ENCODE measurements at places on chromosomes 12 and 14.

- DNase-seq = no peak
These were observed 20.8 kb upstream of the AMN start for GRCh38 chr14:102901633-102902032.

DNA sequence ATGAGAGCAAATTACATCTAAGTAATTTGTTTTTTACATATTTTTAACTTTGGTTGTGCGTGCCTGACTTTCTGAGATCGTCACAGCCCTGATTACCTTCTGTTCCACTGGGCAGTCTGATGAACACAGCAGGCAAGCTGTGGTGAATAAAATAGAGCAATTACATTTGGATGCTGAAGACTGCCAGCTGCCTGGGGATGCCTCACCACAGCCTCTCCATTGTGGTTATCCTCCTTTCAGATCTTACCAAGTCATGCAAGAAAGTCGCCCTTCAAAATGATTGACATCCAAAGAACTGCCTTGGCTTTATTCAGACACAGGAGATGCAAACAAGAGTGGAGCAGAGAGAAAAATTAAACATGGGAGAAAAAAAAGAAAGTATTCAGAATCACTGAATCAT is 456.6 kb upstream of the TMPO start:
- no peak for DNase-seq

DNA sequence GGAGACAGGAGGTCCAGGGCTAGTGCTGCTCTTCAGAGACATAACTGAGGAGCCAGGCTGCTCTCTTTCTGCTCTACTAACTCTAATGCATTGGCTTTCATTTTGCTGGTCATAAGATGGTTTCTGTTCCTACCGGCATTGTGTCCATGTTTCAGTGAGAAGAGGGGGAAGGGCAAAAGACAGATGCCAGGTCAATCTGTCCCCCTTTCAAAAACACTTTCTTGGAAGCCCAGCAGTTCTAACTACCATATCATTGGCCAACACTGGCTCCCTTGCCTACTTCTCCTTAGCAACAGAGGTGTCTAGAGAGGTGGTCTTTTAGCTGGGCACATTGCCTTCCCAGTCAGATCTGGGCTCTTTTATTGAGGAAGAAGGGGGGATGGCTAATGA is 63.9 kb downstream of the TGFB3 start:
- DNase-seq = no peak

DNA sequence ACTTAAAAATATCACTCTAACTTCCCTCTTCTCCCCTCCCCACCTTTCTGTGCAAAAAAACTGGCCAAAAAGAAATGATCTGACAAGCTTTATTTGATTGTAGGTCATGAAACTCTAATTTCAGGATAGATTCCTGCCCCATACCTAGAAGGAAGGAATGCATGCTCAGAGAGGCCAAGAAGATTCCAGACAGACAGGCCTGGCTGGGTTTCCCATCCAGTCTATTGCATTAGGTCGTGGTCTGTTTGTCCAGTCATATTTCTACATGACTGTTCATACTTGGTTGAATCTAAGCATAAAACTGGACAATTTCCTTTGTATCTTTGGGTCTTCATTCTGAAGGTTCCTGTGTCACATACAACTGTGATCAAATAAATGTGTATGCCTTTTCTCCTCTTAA is 20.0 kb upstream of the SLC15A5 start:
- DNase-seq = no peak

DNA sequence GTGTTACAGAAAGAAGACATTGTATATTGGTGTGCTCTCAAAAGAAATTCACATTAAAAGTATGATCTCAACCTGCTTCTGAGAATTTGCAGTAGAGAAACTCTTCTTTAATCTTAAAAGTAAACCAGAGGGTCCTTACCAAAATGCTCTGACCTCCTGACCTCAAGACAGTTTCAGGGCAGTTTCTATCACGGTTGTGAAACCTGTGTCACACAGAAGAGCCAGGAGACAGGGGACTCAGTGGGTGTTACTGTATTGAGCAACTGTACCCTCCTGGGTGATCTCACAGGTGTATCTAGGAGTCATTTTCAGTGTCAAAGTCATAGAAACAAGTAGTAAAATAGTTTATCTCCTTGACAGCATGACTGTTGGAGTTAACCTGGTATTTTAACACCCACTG is 178.0 kb downstream of the GRIP1 start:
- DNase-seq = no peak

DNA sequence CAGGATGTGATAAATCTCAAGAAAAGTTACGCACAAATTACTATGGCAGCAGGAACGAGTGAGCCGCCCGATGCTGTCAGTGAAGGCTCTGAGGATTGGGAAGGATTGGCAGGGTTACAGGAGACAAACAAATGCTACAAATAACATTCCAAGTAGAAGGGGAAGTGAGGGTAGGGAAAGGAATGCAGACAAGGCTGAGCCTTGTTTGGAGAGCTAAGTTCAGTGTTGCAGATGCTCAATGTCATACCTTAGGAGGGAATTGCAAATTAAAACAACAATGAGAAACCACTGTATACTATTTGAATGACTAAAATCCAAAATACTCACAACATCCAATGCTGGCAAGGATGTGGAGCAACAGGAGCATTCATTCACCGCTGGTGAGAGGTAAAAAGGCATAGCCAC is 1.3 kb downstream of the CLEC9A start:
- DNase-seq = no peak

- DNase-seq = no peak
These were observed 5.0 kb upstream of the AQP2 start for GRCh38 chr12:49945394-49946080.

DNA sequence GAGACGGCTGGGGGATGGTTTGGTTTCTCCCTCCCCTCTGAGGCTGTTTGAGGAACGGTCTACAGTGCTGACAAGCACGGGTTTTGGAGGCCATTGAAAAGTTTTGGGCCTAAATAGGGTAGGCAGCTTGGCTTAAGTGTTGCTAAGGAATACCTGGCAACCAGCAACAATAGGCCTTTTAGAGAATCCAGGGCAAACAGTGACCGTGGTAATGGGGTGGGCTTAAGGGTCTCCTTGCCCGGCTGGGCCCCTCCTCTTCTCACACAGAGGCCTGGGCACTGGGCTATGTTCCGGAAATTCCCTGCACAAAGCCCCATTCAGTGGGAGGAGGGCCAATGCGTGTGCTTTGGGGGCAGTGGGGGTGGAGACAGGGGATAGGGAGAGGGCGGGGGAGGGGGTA is 55.4 kb downstream of the ASCL1 start:
- no peak for DNase-seq

DNA sequence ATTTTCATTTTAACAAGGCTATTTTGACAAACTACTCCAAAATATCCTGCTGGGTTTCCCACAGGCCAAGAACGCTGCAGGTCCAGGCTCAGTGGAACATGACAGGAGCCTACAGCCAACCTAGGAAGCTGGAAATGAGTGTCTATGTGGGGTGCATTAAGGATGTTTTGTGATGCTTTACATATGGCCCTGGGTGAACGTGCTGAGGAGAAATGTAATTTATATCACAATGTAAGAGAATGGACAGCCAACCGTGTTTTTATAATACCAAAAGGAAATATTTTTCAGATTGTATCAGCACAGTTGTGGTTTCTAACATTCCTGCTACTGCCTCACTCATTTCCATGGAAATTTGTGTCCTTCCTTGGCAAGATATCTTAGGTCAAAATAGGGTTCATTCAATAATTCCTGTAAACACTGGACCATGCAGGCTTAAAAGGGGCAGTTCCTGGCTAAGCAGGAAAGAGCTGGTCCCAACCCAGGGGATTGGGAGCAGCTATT is 51.5 kb downstream of the ST8SIA1 start:
- no peak for DNase-seq

- DNase-seq = no peak
These were observed 42.6 kb downstream of the ARF6 start for GRCh38 chr14:49935526-49935925.

DNA sequence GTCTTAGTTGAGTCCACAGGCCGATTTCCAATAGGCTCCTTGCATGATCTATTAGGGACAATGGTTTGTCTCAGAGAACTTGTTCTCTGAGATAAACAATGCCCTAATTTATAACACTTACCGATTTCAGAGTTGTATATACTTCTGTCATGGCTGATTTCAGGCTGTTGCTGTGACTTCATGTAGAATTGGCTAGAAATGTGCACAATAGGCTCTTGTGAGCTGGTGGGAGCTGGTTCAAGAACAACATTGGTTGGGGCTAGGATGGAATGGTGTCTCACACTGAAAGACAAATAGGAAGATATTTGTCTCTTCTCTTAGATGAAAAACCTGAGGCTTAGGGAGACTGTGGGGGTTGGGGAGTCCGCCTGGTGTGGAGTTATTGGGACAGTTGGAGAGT is 6.7 kb upstream of the KRT86 start:
- no peak for DNase-seq

GRCh38 chr12:124881123-124881522 is 17.5 kb upstream of the SCARB1 start:
- DNase-seq = no peak

- no peak for DNase-seq
These were observed 25.8 kb downstream of the OR4N5 start for GRCh38 chr14:20164462-20164861.

GRCh38 chr12:67854351-67854750 is 134.9 kb upstream of the IFNG-AS1 start:
- DNase-seq = no peak

DNA sequence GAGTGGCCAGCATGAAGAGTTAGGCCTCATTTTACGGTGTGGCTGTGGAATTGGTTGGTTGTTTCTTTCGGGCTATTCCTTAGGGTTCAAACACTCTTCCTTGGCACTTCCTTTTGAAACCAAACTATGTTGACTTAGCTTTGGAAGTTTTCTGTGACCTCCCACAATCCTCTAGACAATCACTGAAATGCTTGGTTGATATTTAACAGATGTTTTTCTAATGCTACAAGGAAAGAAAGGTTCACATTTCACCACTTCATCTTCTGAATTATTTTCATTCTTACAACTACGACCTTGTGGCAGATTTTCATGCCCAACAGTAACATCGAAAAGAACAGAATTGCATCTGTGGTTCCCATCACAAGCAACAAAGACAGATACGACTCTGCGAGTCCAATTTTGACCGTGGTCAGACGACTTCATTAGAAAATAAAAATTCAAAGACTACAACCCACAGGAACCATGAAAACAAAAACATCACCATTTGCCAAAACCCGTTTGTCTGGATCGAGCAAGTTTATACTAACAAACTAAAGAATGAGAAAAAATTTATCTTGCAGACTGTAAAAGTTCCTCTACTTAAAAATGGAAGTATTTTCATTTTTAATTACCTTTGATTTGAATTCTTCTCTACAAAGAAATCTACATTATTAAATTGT is 16.9 kb downstream of the PRKAB1 start:
- DNase-seq = no peak

- DNase-seq = peak; percentile 24
These were observed 52.1 kb downstream of the NIN start for GRCh38 chr14:50778721-50779483.

DNA sequence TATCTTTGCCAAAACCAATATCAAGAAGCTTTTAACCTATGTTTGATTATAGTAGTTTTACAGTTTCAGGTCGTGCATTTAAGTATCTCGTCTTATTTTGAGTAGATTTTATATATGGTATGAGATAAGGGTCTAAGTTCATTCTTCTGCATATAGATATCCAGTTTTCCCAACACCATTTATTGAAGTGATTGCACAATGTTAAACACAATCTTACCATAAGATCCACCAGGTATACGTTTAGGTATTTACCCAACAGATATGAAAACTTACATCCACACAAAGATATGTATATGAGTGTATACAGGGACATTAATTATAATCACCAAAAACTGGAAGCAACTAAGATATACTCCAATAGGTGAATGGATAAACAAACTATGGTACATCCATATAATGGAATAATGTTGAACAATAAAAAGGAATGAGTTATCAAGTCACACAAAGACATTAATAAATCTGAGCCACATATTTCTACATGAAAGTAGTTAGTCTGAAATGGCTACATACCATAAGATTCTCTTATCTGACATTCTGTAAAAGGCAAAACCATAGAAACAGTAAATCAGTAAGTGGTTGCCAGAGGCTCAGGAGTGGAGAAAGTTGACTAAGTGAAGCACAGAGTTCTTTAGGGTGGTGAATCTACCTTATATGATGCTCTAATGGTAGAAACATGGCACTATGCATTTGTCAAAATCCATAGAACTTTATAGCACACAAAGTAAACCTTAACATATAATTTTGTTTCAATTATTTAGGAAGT is 222.6 kb downstream of the NUAK1 start:
- DNase-seq = no peak

DNA sequence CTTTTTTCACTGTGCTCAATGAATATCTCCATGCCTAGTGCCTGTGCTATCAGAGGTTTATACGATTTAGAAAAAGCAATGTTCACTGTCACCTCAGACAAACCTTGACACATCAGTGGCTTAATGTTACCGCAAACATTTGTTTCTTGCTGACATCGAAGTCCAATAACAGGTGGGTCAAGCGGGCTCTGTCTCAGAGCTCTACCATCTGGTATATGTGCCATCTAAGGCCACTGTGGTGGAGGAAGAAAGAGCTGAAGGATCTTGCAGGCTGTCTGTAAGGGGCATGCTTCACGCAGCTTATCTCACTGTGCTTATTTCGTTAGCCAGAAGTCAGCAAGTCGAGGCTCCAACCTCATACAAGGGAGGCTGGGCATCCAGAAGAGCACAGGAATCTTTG is 189.5 kb upstream of the NTF3 start:
- no peak for DNase-seq

- DNase-seq = no peak
These were observed 28.6 kb upstream of the TBC1D15 start for GRCh38 chr12:71810921-71811320.

Data from NCI-H1436 treated with DMSO at 0.1 percent for 48 hours (cell line).